ENCODE measurements at places on chromosomes 2 and 18. TPM values are rescaled to one million over a fixed set of nuclear protein-coding genes. Genes with fewer than 3 reads are reported as not detected.

Gene TACR1
- total RNA-seq, result 2.1 TPM

Gene KIAA2012
- 0.38 TPM for total RNA-seq

Gene MRPL53
- 61.2 TPM for total RNA-seq

Gene BCL2L11
- total RNA-seq, result 6.4 TPM

Gene SCN7A
- total RNA-seq, result 0.38 TPM

Gene CD28
- 0.13 TPM for total RNA-seq

Gene IL1B
- total RNA-seq, result not detected

Gene TTN
- total RNA-seq, result 1.3 TPM

Gene SCN1A
- total RNA-seq, result 88.7 TPM

Gene PROKR1
- 0.26 TPM for total RNA-seq

Gene ITGA4
- total RNA-seq, result 21.1 TPM

Gene GDF7
- total RNA-seq, result 0.77 TPM

Gene SUMO1
- 137 TPM for total RNA-seq

Gene DSG1
- total RNA-seq, result 0.13 TPM

Gene CYBRD1
- 1.9 TPM for total RNA-seq

Gene LCT
- total RNA-seq, result 0.25 TPM

Gene MALT1
- total RNA-seq, result 15.0 TPM

Gene ICOS
- not detected for total RNA-seq

Gene ATP6V1C2
- 2.7 TPM for total RNA-seq

Gene MATN3
- total RNA-seq, result 0.14 TPM

Gene TMEM200C
- 5.4 TPM for total RNA-seq

Gene CTAGE1
- 0.24 TPM for total RNA-seq

Gene COLEC12
- total RNA-seq, result 0.49 TPM

Gene DYNAP
- total RNA-seq, result 0.32 TPM

Gene CXCR1
- not detected for total RNA-seq

Gene PTH2R
- 0.71 TPM for total RNA-seq

Gene COL4A4
- 1.0 TPM for total RNA-seq

Gene GALNT3
- 0.31 TPM for total RNA-seq
